ENCODE measurements at places on chromosomes 7 and 10. TPM values are rescaled to one million over a fixed set of nuclear protein-coding genes. Genes with fewer than 3 reads are reported as not detected.

GRCh38 chr10:83310688-83311087 lies 828.6 kb upstream of the GHITM start:
- no peak for DNase-seq

OR6B1 gene
- not detected for total RNA-seq

DNA sequence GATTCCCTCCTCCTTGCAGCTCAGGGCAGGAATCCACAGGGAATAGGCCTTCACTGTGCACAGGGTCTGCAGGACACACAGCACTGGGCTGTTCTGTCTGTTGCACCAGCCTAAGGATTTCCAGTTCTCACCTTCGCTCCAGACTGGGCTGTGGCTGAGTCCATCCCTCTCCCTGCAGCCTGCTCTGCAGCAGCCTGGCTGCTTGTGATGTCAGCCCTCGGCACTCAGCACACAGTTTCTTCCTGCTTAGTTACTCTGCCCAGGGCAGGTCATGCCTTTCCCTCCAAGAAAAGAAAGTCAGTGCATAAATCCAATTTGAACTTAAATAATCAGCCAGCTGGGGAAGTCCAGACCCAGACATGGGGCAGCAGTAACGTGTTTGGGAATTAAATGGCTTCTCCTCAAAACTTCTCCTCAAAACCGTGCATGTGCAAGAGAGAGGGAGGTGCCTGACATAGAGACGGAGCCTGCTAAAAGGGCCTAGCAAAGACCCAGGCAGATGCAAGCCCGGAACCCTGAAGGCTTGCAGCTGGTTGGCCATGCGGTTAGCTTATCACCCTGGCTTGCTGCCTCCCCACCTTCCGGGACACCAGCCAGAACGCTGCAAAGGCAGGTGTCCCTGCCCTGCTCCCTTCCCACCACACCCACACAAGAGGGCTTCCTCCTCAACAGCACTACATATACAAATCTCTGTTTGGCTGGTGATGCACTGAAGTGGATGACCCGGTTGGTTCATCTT lies 10.9 kb upstream of the GDF2 start:
- peak; percentile 81 for DNase-seq

DNA sequence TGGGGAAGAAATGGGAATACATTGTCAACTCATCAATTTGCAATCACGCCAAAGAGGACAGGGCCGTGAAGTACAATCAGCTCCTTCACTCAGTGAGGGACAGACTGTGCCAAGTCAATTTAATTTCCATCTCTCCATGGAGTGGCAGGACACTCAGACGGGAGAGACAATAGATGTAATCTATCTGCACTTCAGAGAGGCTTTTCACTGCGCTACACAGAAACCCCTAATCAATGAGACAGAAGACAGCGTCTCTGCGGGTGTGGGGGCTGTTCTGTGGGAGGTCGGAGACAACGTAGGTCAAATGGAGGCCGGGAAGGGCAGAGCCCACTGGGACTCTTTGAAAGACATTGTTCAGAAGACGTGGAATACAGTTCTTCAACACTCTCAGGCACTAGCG lies 541.0 kb upstream of the ADARB2 start:
- no peak for DNase-seq

CCSER2 gene
- total RNA-seq: 45.6 TPM

GRCh38 chr10:29826801-29827450 lies 192.2 kb upstream of the SVIL start:
- no peak for DNase-seq

GRCh38 chr10:31101123-31101522 lies 69.5 kb upstream of the ZNF438 start:
- peak; percentile 89 for DNase-seq

CYP3A4 gene
- not detected for total RNA-seq

DNA sequence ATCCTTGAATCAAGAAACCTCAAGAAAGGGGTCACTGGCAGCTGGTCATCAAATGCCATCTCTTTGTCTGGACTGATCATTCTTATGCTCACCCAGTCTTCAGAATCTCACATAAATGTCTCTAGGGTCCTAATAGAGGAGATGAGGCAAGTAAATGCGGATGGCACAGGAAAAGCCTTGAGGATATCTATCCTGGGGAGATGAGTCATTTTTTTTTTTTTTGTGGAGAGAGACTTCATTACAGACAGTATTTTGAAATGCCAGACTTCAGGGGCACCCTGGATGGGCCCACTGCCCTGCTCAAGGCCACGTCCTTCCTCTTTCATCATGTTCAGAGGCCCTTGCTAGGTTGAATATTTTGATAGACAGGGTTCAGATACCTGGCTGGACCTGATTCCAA lies 19.5 kb upstream of the PLPP4 start:
- DNase-seq: no peak

SCD gene
- total RNA-seq: 252 TPM

- DNase-seq: no peak
Observed at GRCh38 chr7:157517782-157518513, 181.1 kb downstream of the DNAJB6 start.

DNA sequence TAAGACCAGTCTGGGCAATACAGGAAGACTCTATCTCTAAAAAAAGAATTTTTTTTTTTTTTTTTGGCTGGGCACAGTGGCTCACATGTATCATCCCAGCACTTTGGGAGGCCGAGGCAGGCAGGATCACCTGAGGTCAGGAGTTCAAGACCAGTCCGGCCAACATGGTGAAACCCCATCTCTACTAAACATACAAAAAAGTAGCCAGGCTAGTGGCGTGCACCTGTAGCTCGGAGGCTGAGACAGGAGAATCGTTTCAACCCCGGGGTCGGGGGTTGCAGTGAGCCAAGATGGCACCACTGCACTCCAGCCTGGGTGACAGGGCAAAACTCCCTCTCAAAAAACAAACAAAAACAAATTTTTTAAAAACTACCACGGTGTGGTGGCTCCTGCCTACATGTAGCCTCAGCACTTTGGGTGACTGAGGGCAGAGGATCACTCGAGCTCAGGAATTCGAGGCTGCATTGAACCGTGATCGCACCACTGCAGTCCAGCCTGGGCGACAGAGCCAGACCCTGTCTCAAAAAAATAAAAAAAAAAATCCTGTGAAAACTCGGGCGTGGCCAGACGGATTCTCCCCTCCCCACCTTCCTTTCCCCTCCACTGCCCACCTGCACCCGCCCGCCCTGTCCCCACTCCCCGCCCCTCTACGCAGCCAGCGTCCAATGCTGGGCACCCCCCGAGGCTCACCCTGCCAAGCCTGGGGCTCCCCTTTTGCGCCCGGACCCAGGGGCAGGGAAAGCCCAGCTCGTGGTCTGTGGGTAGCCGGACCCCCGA lies 745 bp upstream of the ORAI2 start:
- peak; percentile 72 for DNase-seq

All from activated CD4-positive, alpha-beta T cell treated with anti-CD3 and anti-CD28 coated beads, Interleukin-2, amount 10 ng/mL, durations not matched to agents 24 days and 14 days (primary cell).